ENCODE measurements at places on chromosomes 4 and X.

DNA sequence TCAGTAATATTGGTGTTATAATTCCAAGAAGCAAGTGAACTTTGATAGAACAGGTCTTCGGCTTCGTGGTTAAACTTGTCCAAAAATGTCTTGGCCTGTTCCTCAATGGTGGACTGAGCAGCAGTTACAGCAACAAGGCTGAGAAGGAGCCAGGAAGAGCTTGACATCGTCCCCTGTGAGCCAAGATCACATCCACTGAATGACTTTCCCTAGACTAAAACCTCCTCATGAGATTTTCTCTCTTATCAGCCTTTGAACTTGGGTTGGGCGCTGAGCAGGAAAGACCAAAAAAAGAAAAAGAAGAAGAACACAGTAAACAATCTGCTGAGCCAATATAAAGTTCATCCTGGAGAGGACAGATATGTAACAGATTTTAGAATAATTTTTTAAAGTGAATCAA lies at the start of gene ACE2:
ACE2 (minus strand) TSS at position 216 of the 400 bp plus-strand sequence; CDS start at position 167, 49 bp downstream.
- DNase-seq = no peak

DNA sequence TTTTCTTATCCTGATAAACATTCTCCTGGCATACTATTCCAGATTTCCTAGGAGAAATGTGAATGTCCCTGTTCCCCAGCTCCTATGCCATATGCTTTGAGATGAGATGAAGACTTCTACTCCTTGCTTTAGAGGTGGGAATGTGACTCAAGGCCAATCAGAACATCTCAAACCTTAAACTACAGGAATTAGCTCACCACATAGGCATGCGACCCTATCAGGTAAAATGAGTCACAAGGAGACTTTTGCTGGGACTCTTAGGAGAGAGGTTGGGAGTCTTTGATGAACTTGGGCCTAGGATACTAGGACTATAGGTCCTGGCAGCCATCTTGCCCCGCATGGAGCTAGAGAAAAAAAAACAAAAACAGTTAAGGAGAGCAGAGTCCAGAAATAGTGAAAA lies 5.8 kb upstream of the USO1 start:
- no peak for DNase-seq

GRCh38 chrX:69210581-69210980 lies 45.3 kb upstream of the PJA1 start:
- no peak for DNase-seq

GRCh38 chrX:39773923-39774773 lies 323.6 kb downstream of the BCOR start:
- no peak for DNase-seq

- no peak for DNase-seq
These were observed 37.5 kb downstream of the BEX3 start for GRCh38 chrX:103413705-103414387.

DNA sequence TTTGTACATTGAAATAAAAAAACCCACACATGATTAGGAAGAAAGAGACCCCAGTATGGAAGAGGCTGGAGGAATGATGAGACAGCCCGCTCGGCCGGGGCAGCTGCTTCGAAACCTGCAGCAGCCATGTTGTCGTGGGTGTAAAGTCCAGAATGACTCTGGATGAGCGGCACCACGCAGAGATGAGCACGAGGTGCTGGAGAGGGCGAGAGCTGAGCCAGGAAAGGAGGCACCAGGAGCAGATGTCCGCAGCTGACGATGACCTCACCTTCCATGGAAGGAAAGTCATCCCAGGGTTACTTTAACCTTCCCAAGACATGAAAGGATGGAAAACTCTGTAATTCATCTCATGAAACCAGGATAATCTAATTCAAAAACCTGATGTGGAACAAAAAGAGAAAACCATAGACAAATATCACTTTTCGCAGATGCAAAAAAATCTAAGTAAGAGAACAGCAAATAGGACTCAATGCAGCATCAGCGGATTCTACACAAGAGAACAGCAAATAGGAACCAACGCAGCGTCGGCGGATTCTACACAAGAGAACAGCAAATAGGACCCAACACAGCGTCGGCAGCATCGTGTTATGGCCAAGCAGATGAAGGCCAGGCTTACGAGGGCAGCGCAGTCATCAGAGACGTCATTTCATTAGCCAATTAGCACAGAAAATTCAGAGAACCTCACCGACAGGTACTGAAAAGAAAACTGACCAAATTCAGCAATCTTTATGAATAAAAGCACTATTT lies 25.9 kb upstream of the SPON2 start:
- no peak for DNase-seq

GRCh38 chr4:24578364-24578763 lies 6.0 kb downstream of the DHX15 start:
- DNase-seq = no peak

DNA sequence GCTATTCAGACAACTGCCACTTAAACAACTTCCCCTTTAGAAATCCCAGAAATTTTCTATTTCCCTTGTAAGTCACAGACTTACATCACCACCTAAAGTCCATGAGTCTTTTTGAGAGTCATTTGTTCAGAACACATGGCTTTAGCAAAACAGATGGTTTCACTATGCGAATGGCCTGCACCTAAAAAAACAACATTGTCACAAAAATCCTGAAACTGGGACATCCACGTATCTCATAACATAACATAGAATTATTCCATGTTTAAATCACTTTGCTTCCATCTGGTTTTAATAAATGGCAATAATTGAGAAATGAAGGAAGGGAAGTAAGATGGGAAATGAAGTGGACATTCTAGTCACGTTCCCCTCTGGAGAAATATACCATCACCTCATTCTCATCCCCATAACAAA lies 155.3 kb upstream of the EDNRA start:
- no peak for DNase-seq

DNA sequence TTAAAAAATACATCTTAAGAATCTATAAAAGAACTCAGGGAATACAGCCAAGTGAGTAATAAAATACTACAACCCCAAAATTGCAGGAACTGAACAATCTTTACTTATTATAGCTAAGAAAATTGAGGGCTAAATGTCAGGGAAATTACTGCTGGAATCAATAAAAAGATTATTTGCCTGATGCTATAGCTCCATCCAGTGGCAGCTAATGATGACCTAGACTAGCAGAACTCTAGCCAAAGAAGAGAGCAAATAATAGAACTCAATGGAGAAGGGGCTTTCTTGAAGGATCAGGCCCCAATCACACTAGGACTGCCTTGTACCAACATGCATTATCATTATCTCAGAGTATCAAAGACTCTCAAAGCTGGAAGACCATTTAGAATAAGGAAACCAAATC lies 85.0 kb upstream of the FAM241A start:
- DNase-seq = no peak

DNA sequence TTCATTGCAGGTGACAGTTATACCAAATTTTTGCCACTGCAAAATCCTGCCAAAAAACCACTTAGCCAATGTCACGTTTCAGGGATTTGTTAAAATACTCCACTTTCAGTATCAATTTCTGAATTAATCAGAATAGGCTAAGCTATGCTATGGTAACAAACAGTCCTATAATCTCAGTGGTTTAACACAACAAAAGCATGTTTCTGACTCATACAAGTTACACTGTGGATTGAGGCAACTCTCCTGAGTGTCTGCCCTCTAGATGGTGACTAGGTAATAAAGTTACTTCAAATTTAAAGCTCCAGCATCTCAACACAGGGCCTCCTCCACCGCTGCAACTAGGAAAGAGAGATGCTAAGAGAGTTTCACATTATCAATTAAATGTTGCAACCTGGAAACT lies 23.0 kb upstream of the RADX start:
- DNase-seq = no peak

- no peak for DNase-seq
These were observed 20.1 kb downstream of the HPRT1 start for GRCh38 chrX:134480061-134480460.

- DNase-seq = no peak
These were observed 62.0 kb downstream of the HTT start for GRCh38 chr4:3136454-3136853.

DNA sequence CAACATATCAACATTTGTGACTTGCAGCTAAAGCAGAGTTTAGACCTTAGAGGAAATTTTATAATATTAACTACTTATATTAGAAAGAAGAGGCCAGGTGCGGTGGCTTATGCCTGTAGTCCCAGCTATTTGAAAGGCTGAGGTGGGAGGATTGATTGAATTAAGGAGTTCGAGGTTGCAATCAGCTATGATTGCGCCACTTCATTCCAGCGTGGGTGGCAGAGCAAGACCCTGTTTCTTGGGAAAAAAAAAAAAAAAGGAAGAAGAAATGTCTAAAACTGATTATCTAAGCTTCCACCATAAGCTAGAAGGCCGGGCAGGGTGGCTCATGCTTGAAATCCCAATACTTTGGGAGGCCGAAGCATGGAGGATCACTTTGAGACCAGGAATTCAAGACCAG lies 42.0 kb upstream of the USP9X start:
- DNase-seq = no peak

DNA sequence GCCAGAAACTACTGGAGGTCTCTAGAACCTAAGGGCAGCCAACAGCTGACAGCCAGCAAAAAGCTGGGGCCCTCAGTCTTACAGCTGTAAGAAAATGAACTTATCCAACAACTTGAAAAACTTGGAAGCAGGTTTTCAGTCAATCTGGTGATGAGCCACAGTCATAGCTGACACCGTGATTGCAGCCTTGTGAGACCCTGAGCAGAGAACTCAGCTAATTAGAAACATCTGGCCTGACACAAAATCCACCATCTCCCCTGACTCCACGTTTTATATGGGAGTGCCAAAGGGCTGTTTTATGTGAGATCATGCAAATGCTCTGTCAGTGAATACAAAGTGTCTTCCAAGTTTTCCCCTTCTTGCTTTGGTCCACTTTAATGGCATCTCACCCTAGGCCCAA lies 198.8 kb upstream of the DCAF8L1 start:
- no peak for DNase-seq

DNA sequence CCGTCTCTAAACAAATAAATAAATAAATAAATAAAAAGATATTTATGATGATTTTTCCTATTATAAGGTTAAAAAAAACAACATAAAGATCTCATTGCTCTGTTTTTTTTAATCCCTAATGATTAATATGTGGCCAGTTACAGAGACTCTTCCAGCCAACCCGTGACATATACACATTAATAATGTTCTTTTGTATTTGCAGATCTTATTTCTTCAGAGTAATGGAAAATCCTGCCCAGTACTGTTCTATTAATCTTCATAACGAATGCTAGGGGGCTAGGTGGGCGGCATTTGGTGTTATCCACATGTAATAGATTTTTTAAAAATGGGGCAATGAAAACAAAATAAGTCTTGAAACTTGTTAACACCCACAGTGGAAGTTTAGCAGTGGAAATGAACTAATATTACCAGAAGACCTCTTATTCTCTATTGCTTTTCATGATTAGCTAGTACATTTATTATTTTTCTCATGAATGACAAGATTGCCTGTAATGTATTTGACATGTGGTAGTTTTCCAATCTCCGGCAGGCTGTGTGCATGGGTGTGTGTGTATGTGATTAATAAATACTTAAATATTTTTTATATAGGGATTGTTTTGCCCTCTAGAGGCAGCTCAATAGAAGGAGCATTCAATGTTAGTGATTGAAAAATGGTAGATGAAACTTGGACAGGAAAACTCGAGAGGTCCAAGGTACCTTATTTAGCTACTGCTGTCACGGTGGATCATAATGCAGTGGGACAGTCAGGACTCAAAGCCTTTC lies 457.4 kb downstream of the IL1RAPL1 start:
- DNase-seq = peak; percentile 1

- no peak for DNase-seq
These were observed 75.5 kb downstream of the PABPC4L start for GRCh38 chr4:134126000-134126560.

DNA sequence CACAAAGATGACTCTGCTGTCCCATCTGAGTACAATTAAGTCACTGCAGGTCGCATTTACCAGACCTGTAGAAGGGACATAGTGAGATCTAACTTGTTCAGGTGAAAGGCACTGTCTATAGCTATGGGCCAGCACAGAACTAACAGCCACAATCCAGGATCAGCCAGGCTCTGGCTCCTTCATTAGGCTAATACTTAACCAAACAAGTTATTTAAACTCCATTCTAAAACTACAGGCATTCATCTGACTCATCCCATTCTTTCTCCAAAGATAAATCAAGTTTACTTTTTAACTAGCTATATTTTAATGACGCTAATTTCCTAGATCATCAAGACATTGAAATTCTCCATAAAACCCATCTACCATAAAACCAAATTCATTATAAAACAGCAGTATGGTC lies 62.5 kb downstream of the STX18 start:
- no peak for DNase-seq

DNA sequence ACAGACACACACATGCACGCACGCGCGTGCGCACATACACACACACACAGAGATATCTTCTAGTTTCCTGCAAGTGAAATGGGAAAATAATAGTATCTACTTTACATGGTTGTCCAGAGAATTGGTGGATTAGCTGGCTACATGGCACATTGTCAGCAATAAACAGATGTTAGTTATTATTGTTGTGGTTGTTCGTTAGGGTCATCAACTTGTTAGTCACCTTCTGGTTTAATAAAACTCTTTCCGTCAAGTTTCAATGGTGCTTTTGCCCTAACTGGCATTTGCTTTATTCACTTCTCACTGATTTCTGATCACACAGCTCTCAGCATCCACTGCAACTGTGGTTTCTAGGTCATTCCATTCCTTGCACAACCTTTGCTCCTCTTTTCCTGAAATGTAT lies 25.4 kb upstream of the RASL11B start:
- no peak for DNase-seq

GRCh38 chr4:125317525-125317877 lies 2.7 kb downstream of the FAT4 start:
- DNase-seq = peak; percentile 40

DNA sequence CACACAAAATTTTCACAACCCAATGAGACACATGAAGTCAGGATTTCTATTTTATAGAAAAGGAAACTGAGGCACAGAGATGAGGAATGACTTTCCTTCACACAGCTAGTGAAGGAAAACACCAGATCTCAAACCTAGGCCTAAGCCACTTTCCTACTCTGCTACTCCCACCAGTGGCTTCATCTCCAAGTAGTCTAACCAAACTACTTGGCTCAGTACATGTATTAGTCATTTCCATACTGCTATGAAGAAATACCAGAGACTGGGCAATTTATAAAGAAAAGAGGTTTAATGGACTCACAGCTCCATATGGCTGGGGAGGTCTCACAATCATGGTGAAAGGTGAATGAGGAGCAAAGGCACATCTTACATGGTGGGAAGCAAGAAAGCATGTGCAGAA lies 196.6 kb downstream of the EVC2 start:
- no peak for DNase-seq

Measured in NCI-H510A treated with DMSO at 0.1 percent for 48 hours (cell line).